Left lung (tissue), 14 donors: ENCODE measurements at places on chromosomes 2 and 18.

- no peak overlapping the region for H3K4me3 ChIP-seq
- no peak overlapping the region for H3K27ac ChIP-seq
- H3K36me3 ChIP-seq = no peaks in the 10 kb centered on the region
- DNase-seq = no peak
- no peaks in the 10 kb centered on the region for H3K27me3 ChIP-seq
These were observed 927.9 kb upstream of the ACVR2A start for GRCh38 chr2:146916914-146917313.

DNA sequence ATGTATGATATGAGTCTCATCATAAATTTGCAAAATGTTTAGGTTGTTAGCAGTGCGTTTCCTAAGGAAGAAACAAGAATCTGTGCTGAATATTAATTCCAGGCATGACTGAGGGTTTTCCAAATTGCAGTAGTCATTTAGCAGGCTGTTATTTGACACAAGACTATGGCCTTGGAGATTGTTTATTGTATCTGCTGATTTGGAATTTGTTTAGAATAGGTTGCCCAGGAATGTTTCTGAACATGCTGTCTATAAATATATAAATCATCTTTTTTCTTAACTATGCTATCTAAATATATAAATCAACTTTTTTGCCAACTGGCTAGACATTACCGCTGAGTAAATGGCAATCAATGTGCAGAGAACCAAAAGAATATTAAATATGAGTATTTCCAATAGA is 90.9 kb downstream of the DOK6 start:
- H3K36me3 ChIP-seq = no peaks in the 10 kb centered on the region
- no peak for DNase-seq

DNA sequence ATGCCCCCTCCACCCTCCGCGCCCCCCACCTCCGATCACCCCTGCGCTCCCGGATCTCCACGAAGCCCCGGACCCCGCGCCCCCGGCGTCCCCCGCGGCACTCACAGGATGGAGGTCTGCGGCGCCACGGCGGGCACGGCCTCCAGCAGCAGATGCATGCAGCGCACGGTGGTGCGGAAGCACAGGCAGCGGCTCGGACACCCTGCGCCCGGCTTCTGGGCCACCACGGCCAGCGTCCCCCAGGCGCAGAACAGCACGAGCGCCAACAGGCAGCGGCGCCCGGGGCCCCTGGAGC is 217 bp downstream of the PXDN start:
- DNase-seq = no peak
- H3K4me3 ChIP-seq = peak overlapping the region; percentile 54
- peaks cover 44% of the 10 kb centered on the region for H3K27me3 ChIP-seq
- peaks cover 30% of the 10 kb centered on the region for H3K4me1 ChIP-seq

- H3K36me3 ChIP-seq = no peaks in the 10 kb centered on the region
- DNase-seq = no peak
- peaks cover 38% of the 10 kb centered on the region for H3K4me1 ChIP-seq
- H3K4me3 ChIP-seq = no peak overlapping the region
These were observed 2.4 kb downstream of the TIGD1 start for GRCh38 chr2:232547991-232548390.
